SK-N-MC (cell line): ENCODE measurements at places on chromosomes 2 and 18.
A peak's percentile ranks its signal among the peaks of the same experiment; 100 is the strongest.

DNA sequence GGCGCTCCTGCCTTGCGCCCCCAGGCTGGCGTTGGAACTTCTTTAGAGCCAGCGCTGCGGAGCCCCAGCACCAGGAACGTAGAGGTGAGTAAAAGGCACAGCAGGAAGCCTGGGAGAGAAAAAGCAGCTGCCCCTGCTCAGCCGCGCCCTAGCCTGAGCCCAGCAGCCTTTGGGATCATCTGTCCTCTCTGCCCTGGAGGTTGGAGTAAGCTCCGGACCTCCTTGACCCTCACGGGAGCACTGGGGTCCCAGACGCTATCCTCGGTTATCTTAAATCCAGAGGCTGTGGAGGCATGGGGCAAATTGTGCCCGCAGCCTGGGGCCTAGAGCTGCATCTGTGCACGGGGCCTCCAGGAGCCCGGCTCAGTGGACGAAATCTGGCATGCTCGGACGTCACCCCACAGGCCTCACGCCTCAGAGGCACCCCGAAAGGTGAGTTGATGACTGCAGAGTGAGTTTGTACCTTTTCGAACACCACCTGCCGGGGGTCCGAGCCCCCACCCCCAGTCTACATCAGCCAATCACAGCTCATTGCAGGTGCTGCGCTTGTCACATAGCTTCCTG is 1.6 kb upstream of the SLC66A2 start:
- DNase-seq: no peak

- DNase-seq: no peak
These were observed 241.3 kb upstream of the ZNF804A start for GRCh38 chr2:184357033-184357432.

- no peak for DNase-seq
These were observed 12.8 kb upstream of the HPCAL1 start for GRCh38 chr2:10289891-10290290.

- DNase-seq: no peak
These were observed 403.7 kb downstream of the CCDC85A start for GRCh38 chr2:56587456-56587855.

- DNase-seq: no peak
These were observed 15.0 kb upstream of the SERPINB3 start for GRCh38 chr18:63676526-63677323.

DNA sequence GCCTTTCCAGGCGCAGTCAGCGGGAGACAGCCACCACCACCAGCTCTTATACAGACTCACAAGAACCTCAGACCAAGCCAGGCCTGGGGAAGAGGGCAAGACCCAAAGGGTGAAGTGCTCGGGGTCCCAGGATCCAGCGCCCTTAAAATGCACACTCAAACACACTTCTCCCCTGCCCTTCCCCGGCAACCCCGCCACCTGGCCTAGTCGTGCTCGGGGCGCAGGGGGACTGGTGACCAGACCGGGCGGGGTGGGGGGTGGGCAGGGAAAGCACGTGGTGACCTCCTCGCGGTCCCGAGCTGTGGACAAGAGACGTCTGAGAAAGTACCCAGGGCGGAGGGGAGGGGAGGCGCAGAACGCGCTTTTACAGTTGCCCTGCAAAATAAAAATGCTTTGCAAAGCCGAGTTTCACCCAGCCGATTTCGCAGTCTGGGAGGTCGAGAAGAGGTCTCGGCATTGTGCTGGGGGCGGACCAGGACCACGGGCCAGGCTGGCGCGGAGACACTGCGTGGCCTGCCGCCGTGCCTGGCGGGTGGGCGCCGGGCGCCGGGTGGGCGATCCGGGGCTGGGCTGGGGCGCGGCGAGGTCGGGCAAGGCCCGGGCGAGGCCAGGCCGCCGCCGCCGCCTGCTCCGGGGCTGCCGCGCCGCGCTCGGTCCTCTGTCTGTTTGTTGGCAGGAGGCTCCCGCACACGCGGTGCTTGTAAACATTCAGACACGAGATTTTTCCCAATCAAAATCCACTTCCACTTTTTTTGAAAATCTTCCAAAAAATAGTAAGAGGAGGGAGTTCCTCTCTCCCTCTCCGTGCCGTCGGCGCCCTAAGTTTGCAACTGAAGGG is 2.0 kb downstream of the BCL11A start:
- no peak for DNase-seq

DNA sequence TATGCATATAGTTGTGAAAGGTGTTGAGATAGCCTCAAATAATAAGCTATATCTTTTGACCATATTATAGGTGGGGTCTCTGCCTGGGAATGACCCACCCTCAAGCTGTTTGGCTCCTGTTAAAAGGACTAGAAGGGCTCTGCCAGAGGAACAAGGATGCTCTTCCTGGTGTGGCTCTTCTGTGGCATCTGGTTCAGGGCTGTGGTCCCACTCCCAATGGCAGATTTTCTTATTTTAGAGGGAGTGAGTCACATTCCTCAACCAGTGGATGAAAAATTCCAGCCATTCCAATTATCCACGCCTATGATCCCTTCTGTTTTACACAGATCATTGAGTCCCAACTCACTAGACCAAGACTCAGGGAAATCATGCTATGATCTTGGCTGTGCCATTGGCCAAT is 119.9 kb downstream of the PARD3B start:
- DNase-seq: no peak

DNA sequence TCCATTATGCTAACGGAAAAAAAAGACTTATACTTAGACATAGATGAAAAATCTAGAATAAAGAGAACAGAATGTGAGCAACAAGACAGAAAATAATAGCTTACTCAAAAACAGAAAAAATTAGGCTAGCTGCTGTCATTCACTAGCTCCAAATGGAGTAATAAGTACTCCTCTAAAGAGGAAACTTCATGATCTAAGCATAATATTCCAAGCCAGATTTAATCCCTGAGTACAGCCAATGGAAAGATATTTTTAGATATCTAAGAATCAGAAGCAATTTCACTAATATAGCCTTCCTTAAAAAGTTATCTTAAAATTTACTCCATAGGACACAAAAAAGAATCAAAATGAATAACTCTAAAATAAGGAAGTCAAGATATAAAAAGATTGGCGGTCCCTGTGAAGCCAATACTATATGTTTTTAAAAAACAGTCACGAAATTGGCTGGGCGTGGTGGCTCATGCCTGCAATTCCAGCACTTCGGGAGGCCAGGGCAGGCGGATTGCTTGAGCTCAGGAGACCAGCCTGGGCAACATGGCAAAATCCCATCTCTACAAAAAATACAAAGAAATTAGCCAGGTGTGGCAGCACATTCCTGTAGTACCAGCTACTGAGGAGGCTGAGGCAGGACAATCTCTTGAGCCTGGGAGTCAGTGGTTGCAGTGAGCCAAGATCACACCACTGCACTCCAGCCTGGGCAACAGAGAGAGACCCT is 123.2 kb upstream of the BCL2L11 start:
- DNase-seq: no peak

GRCh38 chr2:11757101-11757500 is 10.7 kb downstream of the LPIN1 start:
- DNase-seq: no peak

GRCh38 chr2:206642075-206643025 is at the start of gene FAM237A:
TSS of gene FAM237A (plus strand) at chr2:206642487. CDS start at chr2:206644237, 1,750 bp downstream.
- DNase-seq: peak; percentile 50

DNA sequence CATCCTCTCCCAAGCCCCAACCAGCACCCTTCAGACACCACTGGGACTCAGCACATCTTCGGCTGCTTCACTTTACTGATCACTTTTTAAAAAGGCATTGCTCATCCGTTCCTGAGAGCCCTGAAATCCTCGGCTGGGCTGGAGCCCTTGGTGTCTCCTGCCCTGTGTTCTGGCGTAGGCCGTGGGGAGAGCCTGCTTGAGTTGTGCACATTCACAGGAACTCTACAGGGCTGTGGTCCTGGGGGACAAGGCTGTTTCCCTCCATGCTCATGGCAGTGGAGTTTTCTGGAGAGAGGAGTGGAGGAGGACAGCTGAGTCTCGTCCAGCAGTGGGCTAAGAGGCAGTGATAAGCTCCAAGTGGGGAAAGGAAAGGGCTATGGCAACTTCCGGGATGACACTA is 15.9 kb downstream of the CENPA start:
- DNase-seq: no peak

DNA sequence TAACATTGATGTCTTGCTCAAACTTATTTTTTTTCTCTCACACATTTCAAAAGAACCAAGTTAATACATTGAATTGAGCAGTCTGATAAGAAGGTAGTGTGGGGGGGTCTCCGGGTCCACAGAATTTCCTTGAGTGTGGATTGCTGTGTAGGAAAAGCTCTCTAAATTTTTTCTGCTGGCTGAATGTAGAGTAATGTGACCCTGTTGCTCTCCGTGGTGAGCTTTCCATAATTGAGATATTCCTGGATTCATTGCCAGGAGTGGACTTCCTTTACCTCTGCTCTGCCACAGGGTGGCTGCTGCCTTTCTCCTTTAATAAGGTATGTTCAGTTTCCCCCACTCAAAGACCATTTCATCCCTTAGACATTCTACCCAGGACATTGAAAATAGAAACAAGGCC is 50.9 kb downstream of the PKP4 start:
- DNase-seq: no peak

GRCh38 chr2:203025592-203025991 is 10.9 kb downstream of the NBEAL1 start:
- DNase-seq: no peak

DNA sequence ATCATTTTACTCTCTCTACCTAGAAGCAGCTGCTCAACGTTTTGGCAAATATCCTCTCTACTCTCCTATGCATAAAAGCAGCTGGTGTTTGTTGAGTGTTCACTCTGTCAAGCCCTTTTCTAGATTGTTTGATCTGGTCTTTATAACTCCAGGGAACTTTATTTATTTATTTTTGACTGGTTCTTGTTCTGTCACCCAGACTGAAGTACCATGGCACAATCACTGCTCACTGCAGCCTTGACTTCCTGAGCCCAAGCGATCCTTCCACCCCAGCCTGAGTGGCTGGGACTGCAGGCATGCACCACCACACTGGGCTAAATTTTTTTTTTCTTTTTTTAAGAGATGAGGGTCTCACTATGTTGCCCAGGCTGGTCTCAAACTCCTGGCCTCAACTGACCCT is 12.7 kb downstream of the CATIP start:
- DNase-seq: no peak
